ENCODE measurements at places on chromosomes 16 and 17.
A peak's percentile ranks its signal among the peaks of the same experiment; 100 is the strongest.

GRCh38 chr16:79473456-79473855 lies 127.1 kb downstream of the MAF start:
- no peak for DNase-seq

- no peak for DNase-seq
Observed at GRCh38 chr16:53100131-53100748, 45.4 kb downstream of the CHD9 start.

GRCh38 chr16:22857296-22858025 lies 43.5 kb downstream of the HS3ST2 start:
- DNase-seq: no peak

- DNase-seq: no peak
Observed at GRCh38 chr16:83623892-83624291, 183.9 kb upstream of the HSBP1 start.

- DNase-seq: no peak
Observed at GRCh38 chr17:41586863-41587495, at the start of gene KRT14. TSS of gene KRT14 (minus strand) at chr17:41586895. CDS start at chr17:41586834, 61 bp downstream.

DNA sequence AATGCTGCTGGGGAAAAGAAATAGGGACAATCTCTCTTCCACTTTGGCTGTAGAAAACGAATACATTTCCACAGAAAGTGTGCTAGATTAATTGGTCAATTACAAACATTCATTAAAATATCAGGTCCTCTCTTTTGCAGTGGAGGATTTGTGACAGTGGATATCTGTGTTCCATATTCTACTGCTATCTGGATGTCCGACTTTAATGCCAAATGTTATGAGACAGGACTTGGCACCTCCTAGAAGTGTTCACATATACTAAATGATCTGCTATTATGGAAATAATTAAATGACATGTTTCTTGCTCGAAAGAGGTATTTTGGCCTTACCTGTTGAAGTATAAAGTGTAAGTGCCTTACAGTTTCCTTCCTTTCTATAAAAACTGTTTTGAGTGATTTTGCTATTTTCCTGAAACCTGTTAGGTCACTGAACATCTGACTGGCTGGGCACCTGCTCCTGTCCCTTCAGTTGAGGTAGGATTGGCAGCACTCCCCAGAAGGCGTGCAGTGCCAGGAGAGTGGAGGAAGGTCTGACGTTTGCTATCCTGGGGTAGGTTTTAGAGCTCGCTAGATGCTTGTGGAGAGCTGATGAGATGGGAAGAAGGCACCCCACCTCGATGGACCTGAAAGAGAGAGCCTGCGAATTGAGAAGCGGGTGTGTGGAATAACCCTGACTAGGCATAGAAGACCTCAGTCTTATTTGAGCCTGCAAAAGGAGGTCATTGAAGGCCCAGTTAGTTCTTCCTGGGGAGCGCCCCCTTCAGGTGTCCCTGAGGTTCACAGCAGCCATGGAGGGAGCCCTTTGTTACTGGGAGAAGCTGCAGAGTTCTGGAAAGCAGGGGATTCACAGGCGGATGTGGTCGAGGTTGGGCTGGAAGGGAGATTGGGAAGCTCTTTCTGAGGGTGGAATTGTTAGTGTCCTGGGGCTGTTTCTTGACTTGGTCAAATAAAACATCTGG lies 159.4 kb upstream of the ZNF267 start:
- DNase-seq: no peak

- no peak for DNase-seq
Observed at GRCh38 chr16:85955566-85955965, 56.6 kb downstream of the IRF8 start.

DNA sequence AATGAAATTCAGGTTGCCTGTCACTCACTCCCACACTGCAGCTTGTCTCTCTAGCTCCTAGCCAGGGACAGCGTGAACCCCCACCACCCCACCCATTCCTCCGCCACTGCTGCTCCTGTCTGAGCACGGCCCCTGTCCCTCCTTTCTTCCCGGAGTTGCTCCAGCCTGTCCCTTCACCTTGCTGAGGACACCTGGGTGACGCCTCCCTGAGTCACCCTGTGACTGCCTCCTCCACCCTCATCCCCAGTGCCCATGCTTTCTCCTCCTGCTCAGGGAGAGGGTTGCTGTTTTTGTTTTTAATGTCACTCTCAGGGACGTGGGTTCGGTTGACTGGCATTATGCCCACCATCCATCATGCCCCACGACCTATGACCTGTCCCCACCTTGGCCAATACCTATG lies 25.8 kb upstream of the NAT9 start:
- DNase-seq: no peak

GRCh38 chr17:81027038-81027437 lies 7.9 kb upstream of the BAIAP2 start:
- no peak for DNase-seq

DNA sequence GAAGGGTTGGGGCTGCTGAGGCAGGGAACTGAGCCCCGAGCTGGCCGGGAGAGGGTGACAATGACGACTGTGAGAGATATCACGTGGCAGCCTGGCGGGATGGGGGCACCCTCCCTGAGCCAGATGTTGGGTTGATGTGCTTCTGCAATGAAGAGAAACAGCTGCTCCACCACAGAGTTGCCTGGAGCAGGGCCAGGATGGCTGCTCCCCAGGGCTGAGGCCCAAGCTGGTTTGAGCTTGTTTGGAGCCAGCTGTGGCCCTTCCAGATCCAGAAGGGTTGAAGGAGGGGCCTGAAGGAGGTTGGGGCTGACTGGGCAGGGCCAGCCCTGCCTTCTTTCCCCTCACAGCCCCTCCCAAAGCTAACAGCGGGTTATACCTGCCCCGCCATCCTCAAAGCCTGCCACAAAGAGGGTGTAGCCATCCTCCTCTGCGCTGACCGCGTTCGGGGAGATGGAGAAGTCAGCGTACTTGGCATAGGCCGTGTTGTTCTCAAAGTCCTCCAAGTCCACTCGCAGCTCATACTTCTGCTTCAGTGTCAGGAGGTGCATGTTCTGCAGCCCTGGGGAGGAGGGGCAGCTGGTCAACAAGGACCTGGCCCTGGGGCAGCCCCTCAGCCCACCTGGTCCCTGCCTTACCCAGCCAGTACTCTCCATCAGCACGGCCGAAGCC lies 2.1 kb downstream of the MFAP4 start:
- DNase-seq: no peak

- DNase-seq: no peak
Observed at GRCh38 chr17:72717276-72717675, 375.2 kb downstream of the SLC39A11 start.

DNA sequence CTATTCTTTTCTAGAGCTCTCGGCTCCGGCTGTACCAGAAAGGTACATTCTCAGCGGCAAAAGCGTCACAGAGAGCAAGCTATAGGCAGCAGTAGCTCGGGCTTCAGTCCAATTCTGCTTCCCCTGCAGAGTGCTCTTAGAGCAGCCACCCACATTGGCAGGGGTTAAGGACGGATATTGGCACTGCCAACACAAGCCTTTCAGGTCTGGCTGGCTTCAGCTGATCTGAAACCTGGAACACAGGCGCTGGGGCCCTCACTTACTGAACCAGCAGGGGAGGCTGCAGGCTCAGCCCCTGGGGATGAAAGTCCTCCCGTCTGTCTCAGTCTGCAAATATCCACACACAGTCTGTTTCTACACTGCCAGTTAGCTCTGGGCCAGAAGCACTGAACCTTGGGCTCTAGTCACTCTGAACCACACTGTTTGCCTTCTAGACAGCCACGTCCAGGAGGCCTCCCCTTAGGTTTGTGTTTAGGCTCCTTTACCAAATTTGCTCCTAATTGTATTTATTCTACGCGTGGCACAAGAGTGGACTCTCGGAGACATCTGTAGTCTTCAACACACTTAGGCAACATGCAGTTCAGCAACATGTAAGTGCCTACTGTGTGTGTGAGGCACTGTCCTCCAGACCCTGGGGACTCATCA lies 40.1 kb downstream of the HIC1 start:
- DNase-seq: no peak

- no peak for DNase-seq
Observed at GRCh38 chr16:75218256-75219076, at the start of gene CTRB1. TSS of gene CTRB1 (plus strand) at chr16:75218988. CDS start at chr16:75219008, 20 bp downstream.

DNA sequence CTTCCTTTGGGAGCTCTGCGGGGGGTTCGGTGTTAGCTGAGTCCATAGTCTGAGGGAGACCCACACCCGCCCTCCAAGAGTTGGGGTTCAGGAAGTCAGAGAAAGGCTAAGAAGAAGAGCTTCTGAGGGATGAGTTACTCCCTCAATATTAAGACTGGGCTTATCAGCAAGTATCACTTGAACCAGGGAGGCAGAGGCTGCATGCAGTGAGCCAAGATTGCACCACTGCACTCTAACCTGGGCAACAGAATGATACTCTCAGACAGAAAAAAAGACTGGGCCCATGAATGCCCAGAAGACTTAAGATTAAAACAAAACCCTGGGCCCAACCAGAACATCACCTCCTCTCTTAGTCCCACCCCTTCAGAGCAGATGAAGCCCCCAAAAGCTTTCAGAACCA lies 6.0 kb downstream of the NKIRAS2 start:
- no peak for DNase-seq

DNA sequence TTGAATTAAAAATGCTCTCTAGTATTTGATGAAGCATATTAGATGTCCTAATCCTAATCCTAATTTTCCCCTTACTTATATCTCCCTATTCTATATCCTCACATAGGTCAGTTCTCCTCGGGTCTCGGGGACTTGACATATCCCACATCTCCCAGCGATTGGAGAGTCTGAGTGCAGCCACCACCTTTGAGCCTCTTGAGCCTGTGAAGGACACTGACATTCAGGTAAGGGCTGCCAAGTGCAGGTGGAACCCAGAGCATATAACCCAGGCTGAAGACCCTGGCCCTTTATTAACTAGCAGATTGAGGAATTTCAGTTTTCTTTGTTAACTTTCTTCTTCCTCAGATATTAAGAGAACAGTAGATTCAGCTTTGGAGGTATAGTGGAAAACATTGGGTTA lies 28.5 kb downstream of the NUP93 start:
- no peak for DNase-seq

DNA sequence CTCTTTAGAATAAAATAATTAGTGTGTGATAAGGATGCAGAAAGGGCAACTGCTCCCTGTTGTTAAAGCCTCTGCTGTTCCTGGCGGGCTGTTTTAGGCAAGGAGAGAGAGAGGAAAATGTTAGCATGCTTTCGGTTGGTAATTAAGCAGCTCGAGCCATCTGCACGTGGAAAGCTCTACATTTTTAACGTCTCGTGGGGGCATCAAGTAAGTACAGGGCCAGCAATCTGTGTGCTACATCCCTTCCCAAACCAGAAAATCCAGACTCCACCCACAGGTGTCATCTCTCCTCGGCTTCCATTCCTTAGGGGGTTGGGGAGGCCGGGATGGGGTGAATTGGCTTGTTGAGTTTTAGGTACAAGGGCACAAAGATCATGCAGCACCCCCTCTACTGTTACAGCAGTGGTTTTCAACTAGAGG lies 62.4 kb upstream of the MARCHF10 start:
- no peak for DNase-seq

DNA sequence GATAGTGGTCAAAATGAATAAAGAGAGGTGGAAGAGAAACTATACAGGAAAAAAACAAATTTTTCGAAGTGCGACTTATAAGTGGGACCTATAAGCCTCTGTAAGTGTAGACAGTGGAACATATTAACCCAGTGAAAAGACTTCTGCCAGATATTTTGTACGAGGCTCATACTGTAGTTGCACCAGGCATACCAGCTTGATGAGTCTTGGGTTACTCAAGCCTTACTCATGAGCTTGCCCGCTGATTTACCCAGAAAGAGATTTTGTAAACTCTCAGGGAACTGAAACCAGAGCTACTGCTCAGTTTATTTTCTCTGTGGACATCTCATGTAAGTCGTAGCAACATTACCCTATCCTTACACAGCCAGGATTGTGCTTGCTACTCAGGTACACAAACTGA lies 708.0 kb upstream of the SOX9 start:
- DNase-seq: peak; percentile 74

DNA sequence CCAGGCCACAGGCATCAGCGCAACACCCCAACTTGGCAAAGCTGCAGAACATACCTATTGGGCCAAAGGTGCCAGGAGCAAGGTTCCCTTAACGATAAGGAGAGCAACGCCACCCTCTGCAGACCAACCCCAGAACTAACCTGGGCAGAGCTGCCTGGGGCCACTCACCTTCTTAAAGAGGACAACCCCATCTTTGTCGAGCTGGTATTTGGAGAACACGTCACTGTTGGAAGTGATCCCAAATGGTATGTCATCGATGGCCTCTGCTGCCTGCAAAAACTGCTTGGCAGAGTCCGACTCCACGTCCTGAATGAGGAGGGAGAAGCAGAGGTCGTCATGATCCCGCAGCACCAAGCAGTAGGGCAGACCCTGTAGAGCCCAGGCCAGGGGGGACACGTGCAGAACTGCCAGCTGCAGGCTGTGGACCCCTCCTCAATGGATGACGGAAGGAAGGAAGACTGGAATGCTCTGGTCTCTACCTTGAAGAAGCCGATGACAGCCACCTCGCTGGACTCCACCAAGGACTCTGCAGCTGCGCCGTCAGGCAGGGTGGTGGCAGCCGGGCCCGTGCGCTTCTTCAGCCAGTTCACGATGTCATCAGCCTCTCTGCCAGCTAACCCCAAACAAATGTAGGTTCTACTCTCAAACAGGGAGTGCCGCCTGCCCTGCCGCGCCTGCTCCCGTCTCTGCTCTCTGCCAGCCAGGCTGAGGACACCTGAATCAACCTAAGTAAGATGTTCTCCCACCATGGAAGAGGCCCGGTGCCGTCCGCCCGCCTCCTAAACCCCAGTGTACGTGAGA lies 5.2 kb downstream of the P4HB start:
- no peak for DNase-seq

DNA sequence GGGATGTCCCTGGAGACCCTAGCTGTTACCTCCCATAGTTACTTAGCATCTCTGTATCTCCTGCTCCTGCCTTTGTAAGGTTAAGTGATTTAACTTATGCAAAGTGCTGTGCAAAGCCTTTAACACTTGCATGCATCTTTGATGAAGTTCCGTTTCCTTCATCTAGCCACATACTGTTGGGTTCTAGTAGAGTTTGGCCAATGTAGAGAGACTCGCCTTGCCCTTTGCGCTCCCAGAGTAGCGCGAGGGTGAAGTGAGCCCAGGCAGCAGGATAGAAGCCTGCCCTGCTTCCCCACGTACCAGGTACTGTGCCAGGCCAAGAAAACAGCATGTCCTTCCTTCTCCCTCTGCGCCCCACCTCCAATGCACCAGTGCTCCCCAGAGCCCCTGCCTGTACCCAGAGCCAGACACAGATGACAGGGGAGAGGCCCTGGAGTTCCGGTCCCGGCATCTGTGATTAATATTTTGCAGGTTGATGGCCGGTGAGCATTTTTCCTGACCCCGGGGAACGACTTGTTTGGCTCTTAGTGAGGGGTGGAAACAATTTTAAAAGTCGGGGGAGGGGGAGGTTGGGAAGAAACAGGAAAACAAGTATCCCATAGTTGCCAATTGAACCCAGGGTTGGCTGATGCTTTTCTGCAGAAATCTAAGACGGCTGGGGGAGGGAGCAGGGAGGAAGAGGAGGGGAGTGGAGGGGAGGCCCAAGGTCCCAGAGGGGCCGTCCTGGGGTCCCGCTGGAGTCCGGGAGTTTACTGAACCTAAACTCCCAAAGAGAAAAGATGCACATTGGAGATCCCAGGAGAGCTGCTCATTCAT lies 13.1 kb upstream of the CDC42EP4 start:
- no peak for DNase-seq
